Pulmonary artery endothelial cell (primary cell): ENCODE measurements at places on chromosomes 7 and 10. TPM values are rescaled to one million over a fixed set of nuclear protein-coding genes. Genes with fewer than 3 reads are reported as not detected.

DNA sequence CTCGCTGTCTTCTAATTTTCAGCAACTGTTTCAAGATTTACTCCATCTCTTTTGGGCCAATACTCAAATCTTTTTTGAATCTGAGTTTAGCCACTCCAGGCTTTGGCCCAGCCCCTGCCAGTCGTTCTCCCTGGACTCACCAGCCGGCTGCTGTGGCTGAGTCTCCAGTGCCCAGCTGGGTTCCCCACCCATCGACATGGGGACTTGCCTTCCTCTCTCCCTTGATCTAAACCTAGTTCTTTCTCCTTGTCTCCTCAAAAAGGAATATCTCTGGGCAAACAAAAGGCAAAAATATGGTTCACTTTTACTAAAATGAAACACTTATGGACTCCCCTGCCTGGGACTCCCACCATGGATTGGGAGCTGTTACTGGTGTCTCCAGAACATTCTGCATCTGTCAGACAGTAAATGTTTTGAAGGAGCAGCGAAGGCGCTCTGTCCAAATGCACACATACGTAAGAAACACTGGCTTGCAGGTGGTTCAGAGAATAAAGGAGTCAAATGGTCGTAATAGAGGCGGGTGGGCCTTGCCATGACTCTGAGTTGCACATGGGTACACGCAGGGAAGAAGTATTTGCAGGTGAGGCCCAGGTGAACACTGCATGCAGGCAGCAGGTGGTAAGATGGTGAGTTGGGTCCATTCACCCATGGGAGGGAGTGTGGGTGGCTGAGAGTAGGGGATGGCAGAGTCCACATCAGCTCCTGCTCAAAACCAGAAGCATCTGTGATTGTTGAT lies 35.5 kb upstream of the HABP2 start:
- no peak for DNase-seq

- DNase-seq, result no peak
Observed at GRCh38 chr10:24575481-24576002, 148.1 kb downstream of the ARHGAP21 start.

GRCh38 chr7:104306793-104307192 lies 21.6 kb upstream of the LHFPL3 start:
- DNase-seq, result no peak

GRCh38 chr7:30330134-30331111 lies 46.0 kb downstream of the ZNRF2 start:
- no peak for DNase-seq

The LDB3 gene
- not detected in 2 replicates for total RNA-seq

GRCh38 chr10:79268161-79268601 lies 79.1 kb upstream of the PPIF start:
- DNase-seq, result no peak

DNA sequence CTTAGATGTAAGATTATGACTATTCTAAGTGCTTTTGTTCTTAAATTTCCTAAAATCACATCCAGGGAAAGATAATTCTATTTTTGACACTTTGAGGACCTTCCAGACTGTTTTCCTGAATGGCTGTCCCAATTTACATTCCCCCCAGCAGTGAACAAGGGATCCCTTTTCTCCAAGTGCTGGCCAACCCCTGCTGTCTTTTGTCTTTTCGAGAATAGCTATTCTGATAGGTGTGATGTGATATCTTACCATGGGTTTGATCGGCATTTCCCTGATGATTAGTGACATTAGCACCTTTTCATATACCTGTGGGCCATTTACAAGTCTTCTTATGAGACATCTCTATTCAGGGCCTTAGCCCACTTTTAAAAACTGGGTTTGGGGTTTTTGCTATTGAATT lies 526.7 kb upstream of the FZD8 start:
- DNase-seq, result no peak

The SPDYE2 gene
- total RNA-seq, result not detected in 2 replicates

DNA sequence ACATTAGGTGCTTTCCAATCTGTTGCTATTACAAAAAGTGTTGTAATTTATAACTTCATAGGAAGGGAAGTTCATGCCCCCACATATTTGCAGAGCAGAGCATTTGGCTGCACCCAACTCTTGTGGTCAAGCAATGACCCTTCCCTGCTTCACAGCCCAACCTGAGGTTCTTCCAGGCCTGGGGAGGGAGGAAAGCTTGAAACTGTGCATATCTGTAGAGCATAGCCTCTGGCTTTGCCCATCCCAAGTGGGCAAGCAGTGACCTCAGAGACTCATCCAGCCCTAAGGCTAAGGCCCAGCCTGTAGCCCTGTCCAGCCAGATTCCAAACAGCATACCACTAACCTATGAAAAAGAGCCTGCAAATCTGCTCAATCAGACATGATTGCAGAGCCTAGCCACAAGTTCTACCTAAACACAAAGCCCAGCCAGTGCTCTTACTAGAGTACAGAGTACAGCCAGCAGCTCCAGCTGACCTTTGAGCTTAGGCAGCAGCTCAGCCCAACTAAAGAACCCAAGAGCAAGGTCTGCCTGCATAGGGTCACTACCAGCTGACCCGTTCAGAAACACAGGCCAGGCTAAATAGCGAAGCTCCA lies 14.4 kb upstream of the GSTK1 start:
- DNase-seq, result no peak

- no peak for DNase-seq
Observed at GRCh38 chr10:123966896-123967231, 75.3 kb upstream of the CPXM2 start.

- DNase-seq, result no peak
Observed at GRCh38 chr10:130809761-130810515, 501.6 kb downstream of the TCERG1L start.

DNA sequence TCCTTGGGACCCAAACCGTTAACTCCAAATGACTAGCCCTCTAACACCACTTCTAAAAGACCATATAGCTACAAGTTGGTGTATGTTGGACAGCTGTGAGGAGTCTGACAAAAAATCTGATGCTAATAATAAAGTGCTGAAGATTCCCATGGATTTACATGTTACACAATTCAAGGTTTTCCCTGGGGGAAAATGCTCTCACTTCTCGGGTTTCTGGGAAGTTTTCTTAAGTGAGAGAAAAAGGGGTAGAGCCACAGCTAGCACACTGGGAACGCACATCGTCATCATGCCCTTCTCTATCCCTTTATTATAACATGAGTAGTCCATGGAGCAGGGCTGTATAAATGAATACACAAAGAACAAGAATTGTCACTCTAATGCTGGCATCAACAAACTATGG lies 162.1 kb downstream of the CHCHD3 start:
- no peak for DNase-seq

- DNase-seq, result no peak
Observed at GRCh38 chr10:78185693-78186055, 152.0 kb downstream of the RPS24 start.

The GDF2 gene
- total RNA-seq, result not detected in 2 replicates

GRCh38 chr7:17991866-17992648 lies 35.6 kb downstream of the PRPS1L1 start:
- no peak for DNase-seq

DNA sequence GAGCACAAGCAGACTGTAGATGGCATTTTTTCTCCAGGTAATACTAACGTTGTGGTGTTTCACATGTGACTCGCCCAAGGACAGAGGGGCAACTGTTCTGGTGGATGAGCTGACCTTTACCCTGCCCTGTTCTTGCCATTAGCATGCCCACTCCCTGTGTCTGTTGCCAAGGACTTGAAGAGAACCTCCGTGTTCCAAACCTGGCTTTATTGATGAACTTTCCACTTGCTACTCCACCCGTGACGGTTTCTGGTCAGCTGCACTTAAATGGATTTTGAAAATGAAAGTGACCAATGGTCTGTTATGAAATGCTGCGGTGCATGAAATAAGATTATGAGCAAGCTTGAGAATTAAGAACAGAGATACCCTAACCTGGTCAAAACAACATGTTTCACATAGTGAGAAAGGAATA lies 30.4 kb downstream of the LRRC4 start:
- DNase-seq, result no peak

DNA sequence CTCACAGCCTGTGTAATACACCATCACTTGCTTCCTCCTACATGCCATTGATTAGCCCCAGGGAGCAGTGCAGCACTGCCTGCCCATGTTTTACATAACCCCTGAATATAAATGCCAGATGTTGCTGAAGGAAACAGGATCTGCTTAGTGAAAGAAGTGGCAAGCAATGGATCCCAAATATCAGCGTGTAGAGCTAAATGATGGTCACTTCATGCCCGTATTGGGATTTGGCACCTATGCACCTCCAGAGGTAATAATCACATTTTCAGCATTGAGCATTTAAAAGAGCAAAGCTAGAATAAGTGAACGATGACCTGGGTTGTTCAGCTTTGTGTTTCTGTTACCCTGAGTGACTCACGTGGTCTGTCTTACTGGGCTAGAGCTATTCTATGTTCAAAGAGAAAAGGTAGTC lies at the start of gene AKR1C4:
TSS of gene AKR1C4 (plus strand) at position 136 of the 412 bp plus-strand sequence. CDS start at position 167, 31 bp downstream.
- no peak for DNase-seq

The DUSP5 gene
- 18.9 and 21.6 TPM in 2 replicates for total RNA-seq

The TRIM74 gene
- not detected in 2 replicates for total RNA-seq

The PLXDC2 gene
- total RNA-seq, result 0.59 and 2.9 TPM in 2 replicates

The TMEM196 gene
- total RNA-seq, result not detected in 2 replicates

The HTR7 gene
- total RNA-seq, result 0.13 and 0.28 TPM in 2 replicates

The AEBP1 gene
- total RNA-seq, result 2.6 and 5.4 TPM in 2 replicates

- DNase-seq, result no peak
Observed at GRCh38 chr10:123379156-123379555, 225.0 kb downstream of the BUB3 start.

GRCh38 chr7:124085179-124085578 lies 52.3 kb upstream of the TMEM229A start:
- peak; percentile 96 for DNase-seq

The PHTF2 gene
- total RNA-seq, result 13.8 and 17.3 TPM in 2 replicates

DNA sequence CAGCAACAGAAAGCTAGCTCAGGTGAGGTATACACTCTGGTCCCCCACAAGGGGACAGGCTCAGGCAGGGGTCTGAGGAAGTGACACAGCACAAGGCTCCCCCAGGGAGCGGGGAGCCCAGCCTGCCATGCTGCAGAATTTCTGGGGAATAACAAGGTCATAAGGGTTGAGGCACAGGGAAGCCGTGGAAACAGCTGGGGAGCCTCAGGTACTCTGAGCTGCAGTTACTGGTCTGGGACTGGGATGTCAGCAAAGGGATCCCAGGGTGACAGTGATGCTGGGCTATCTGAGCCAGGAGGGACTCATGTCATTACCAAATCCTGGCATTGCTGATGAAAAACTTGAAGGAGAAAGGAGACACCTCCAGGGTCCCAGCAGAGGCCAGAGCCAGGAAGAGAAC lies 64.4 kb upstream of the NANOS1 start:
- DNase-seq, result no peak

The HOXA2 gene
- total RNA-seq, result 0.59 and 1.0 TPM in 2 replicates

GRCh38 chr10:90526721-90527120 lies 331.1 kb downstream of the HTR7 start:
- DNase-seq, result no peak

The NUPR2 gene
- not detected in 2 replicates for total RNA-seq

- DNase-seq, result no peak
Observed at GRCh38 chr10:127368929-127369328, 172.5 kb upstream of the INSYN2A start.

- DNase-seq, result no peak
Observed at GRCh38 chr7:24406053-24406788, 122.2 kb downstream of the NPY start.

The OR2A42 gene
- under 0.01 TPM in 1 of 2 replicates, not detected in the other for total RNA-seq

DNA sequence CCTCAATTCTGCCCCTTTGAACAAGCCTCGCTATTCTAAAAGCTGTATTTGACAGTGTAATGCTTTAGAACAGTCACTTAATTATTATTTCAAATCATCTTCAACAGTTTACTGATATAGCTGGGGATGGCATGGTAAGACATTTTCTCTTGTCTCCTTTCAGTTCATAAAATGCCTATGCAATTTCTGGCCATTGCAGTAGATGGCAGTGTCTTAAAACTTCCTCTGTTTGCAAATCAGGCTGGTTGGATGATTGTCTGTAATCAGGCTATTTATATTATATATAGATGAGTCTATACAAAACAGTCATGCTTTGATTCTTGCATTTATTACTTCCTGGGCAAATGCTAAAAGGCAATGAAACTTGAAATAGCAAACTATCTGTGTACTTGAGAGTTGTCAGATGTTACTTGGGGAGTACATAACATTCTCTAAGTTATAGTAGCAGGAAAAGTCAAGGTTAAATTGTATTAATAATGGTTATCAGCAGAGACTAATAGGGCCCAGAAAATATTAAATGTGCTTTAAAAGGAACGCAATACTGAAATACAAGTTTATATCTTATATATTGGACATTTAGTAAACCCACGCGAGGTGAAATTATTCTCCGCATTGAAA lies 55.5 kb upstream of the LHFPL3 start:
- no peak for DNase-seq

GRCh38 chr10:36089790-36090440 lies 447.8 kb upstream of the FZD8 start:
- DNase-seq, result no peak

DNA sequence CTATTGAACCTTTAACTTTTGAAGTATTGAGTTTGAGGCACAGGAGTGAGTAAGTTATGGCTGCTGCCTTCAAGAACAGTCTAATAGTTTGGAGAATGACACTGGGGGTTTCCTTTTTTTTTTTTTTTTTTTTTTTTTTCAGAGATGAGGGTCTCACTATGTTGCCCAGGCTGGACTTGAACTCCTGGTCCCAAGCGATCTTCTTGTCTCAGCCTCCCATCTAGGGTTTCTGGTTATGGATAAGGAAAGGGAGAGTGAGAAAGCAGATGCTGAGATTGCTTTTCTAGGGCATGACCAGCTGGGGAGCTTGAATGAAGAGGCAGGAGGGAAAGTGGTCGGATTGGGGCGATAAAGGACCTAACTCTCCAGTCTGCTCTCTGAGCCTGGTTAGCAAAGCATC lies 59.9 kb upstream of the BTRC start:
- no peak for DNase-seq

- no peak for DNase-seq
Observed at GRCh38 chr10:78640796-78641636, 427.8 kb upstream of the ZMIZ1 start.

The INHBA gene
- 2.4 and 13.1 TPM in 2 replicates for total RNA-seq

- DNase-seq, result peak; percentile 89
Observed at GRCh38 chr7:137579913-137580640, 236.5 kb upstream of the PTN start.

The ZNF789 gene
- 4.8 and 5.9 TPM in 2 replicates for total RNA-seq

The GPAM gene
- total RNA-seq, result 9.2 and 13.5 TPM in 2 replicates

DNA sequence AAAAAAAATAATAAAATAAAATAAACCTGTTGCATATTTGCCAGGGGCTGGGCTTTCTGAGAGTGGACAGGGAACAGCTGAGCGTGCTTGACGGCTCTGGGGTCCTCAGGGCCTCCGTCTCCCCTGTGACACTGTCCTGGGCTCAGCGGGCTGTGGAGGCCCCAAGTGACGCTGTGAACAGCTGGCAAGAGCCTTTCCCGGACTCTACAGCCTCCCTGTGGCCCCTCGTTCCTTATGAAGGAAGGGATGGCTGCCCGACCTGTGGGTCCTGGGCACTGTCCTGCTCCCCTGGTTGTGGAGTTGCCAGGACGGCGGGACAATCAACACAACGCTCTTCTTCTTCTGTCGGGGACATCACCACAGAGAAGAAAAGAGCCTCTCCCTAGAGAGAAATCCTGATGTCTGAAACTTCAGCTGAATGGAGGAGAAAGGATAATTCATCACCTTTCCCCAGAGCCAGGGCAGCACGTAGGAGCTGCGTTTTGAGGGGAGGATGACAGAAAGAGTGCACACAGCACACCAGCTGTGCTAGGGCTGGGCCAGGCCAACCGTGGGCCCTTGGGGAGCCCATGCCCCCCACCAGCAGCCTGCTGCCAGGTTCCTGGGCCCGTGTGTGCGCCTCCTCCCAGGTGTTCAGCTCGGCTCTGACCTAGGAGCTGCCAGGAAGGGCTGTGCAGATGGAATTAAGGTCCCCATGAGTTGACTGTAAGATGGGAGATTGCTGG lies 45.4 kb downstream of the RBM17 start:
- no peak for DNase-seq
